Activated T-cell treated with anti-CD3 and anti-CD28 coated beads, Interleukin-2, amount 50 U/mL, for 48 hours (primary cell): ENCODE measurements at places on chromosomes 11 and 22.

DNA sequence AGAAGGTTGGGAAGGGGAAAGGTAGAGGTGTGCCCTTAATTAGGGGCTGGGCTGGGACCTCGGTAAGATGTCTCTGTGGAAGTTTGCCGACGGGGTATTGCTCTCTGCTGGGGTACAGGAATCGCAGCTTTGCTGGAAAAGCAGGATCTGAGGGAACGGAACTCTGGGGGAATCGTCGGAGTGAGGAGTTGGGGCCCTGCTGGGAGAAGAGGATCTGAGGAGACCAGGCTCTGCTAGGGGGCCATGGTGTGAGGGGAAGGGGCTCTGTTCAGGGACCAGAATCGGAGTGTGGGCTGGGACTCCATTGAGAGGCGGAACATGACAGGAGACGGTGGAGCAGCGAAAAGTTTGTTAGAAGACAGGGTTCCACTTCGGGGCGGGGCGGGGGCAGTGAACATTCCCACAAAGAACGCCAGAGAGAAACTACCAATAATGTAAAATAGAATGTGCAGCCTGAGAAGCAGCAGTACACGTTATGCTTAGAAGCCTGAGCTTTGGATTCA lies 456 bp downstream of the AAMDC start:
- peak; percentile 32 for DNase-seq

GRCh38 chr11:64241491-64242374 lies 838 bp downstream of the FKBP2 start:
- no peak for DNase-seq

DNA sequence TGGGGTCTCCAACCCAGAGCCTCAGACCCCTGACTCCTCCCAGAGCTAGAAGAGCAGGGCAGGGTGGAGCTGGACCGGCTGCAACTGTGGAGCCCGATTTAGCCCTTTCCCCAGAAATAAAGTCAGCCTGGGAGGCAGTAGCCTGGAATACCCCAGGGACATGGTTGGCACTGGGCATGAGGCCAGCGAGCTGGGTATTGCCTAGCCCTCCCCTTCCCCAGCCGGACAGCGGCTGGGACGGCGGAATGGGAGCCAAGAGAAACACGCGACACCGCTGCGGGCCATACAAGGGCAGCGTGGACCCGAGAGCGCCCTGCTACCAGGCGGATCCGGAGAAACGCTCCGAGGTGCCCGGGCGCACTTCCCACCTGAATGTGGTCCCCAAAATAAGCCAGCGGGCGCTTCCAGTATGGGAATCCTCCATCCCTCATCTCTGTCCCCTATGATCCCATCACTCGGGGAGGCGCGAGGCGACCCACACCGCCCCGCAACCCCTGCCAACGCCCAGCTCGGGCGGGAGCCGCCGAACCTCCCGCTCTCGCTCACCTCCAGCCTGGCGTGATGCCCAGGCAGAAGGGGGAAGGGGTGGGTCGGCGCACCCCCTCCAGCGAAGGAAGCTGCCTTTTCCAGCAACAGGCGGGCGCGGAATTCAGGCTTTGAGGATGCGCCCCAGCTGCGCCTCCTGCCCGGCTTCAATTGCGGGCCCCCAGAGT lies 758 bp downstream of the MCAM start:
- no peak for DNase-seq

- DNase-seq: no peak
Observed at GRCh38 chr11:127248476-127248875, 247.9 kb upstream of the KIRREL3 start.
